ENCODE measurements at places on chromosomes 6 and 20.

- DNase-seq: no peak
Observed at GRCh38 chr6:168156742-168157265, 77.8 kb upstream of the FRMD1 start.

GRCh38 chr6:132147530-132148011 is 196.4 kb upstream of the CCN2 start:
- DNase-seq: no peak

GRCh38 chr6:27290065-27290849 is 21.8 kb downstream of the POM121L2 start:
- no peak for DNase-seq

DNA sequence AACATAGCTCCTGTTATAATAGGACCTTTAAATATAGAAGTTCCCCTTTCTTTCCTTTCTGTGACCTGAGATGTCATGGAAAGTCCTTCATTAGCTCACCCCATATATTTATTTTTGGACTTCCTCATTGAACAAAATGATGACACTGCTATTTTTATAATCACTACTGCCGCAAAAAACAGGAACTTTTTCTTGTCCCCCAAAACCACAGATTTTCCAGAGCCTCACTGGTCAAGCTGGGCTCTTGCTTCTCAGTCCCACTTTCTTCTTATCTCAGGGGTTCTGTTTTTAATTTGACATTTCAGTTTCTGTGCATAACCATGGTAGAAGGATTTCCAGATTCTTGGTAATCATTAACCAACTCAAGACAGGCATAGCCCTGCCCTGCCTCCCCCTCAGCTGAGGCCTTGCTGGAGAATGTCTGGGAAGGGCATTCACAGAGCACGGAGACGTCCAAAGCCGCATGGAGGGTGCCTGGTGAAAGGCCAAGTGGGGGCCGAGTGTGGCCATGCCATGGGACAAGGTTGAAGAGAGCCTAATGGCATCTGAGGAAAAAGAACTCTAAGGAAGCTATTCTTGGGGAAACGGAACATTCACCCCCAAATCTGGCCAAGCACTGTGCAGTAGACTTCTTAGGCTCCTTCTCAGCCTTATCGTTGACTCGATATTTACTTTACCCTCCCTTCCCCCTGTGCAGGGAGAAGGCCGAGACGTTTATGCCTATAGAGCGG is 73.7 kb downstream of the EDN1 start:
- peak; percentile 46 for DNase-seq

DNA sequence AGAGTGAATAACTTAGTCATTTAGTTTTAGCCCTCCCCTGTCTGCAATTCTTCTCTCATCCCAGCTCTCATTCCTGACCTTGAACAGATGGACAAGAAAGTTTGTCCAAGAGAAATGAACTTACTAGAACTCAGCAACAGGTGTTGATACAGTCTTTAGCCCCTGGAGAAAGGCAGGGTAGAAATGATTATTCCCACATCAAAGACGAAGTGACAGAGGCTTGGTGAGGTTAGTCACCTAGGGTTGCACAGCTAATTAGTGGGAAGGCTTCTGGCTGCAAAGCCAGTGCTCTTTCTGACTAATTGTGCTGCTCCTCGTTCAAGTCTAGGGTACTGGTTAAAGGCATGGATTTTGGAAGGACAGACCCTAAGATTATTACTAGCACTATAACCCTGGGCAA is 4.5 kb downstream of the ZDHHC14 start:
- no peak for DNase-seq

DNA sequence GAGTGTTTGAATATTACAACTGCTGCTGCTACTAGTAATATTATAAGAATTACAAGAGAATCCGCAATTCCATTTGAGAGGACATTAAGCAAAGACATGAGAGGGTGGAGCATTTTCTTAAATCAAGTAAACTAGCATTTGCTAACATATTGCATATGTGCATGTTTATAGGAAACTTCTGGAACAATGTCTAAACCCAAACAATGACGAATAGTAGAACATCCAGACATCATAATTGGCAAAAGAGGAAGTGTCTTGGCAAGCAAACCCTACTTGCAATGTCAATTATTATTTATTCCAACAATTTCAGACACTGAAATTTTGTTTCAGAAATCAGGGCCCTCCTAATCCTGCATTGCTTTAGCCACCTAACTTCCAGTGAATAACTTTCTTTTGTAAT is 1155.3 kb upstream of the GJE1 start:
- DNase-seq: no peak

DNA sequence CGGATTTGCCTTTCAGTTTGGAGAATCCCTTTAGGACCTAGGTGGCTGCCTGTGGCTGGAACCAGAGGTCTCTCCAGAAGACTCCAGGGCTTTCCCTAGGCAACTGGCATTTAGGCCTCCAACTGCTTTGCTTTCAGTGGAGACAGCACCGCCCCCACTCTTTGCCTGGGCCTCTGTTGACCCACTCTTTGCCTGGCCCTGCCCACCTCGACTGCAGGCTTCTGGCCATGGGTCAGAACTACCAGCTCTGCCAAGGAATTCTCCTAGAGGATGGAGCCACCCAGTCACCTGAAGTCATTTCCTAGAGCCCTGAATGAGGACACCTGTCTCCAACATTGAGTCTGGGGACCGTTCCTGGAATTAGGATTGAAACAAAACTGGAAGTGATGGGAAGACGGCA is 439.0 kb upstream of the CDH4 start:
- DNase-seq: no peak

- DNase-seq: no peak
Observed at GRCh38 chr20:58328836-58329235, 19.3 kb downstream of the RAB22A start.

GRCh38 chr20:12047838-12048432 is 130.2 kb downstream of the BTBD3 start:
- no peak for DNase-seq

DNA sequence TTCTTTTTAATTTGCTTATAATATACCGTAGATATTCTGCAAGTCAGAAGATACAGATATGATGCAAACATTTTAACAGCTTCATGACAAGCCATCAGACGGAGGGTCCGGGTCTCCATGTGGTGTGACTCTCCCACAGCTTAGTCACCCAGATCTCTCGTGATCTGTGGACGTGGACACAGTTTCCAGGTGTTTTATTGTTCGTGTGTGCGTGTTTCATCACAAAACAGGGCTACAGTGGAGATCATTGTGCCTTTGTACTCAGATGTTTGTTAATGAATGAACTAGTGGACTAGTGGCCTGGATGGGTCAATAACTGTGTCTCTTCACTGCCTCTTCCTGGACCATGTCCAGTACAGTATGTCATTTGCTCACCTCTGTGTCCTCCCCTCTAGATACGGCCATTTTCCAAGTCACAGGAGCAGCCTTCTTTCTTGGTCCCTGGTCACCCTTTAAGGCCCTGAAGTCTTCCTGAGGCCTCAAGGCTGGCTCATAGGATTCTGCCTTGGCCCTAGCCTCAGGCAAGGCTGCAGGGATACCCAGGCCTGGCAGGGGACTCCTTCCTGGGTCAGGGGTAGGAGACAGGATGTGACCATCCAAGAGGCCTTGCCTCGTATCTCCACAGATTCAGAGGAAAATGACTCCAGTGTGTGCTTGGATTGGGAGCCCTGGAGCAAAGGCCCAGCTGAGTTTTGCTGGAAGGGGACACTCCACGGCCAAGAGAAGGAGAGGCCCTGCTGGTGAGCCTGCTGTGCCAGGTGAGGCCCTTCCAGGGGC is 4.6 kb downstream of the ADIG start:
- no peak for DNase-seq

- no peak for DNase-seq
Observed at GRCh38 chr20:48040491-48040890, 255.2 kb upstream of the SULF2 start.

GRCh38 chr6:138493413-138493812 is 5.9 kb downstream of the NHSL1 start:
- no peak for DNase-seq

- DNase-seq: no peak
Observed at GRCh38 chr20:47878601-47879027, 93.3 kb upstream of the SULF2 start.

DNA sequence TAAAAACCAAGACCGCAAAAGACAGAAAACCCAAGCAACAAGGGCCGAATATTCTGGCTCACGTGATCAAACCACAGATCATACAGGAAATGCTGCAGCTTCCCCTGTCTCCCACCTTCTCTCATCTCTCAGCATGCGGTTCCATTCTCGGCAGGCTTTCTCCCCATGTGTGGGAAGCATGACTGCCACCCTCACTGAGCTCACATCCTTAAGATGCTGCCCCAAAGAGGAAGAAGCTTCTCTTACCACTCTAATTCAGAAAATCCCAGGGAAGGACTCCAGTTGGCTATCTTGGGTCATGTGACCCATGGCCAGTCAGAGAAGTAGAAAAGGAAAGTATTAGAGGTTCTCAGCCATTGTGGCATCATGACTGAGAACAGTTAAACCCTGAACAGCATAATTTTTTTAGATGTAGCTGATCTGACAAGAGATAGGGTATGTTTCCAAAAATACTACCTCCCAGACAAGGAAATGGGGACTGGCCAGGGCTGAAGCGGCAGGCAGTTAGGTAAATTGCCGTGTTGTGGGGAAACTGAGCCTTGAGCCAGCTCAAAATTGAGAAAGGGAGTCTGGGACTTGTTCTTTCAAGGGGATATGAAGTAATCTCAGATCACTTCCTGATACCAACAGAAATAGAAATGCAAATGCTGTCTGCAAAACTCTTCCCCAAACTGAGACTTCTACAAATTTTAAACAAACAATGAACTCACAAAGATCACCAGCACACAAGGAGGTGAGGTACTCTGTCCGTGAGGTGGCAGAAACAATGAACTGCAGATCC is 37.1 kb upstream of the GRM4 start:
- DNase-seq: peak; percentile 86

GRCh38 chr6:15369838-15370237 is 124.0 kb downstream of the JARID2 start:
- DNase-seq: no peak

DNA sequence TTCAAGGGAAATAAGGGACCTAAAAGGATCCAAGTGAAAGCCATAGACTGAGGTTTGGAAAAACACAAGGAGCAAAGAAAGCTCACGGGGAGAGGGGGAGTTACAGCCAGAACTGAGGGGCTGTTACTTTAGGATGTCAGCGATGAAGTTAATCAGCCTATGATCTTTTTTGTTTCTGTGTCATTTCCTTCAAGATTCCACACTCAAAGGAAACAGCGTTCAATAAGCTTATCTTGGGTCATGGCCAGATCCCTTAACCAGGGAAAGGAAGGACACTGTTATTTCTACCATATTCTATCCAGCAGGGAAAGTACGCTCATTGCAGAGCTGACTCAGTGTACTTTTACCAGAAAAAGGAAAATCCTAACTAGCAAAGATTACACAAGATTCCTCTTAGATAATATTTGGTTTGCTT is 132.8 kb downstream of the PFDN4 start:
- DNase-seq: no peak

GRCh38 chr20:12598894-12599293 is 409.9 kb upstream of the SPTLC3 start:
- DNase-seq: no peak

GRCh38 chr6:40889137-40889832 is 149.7 kb downstream of the UNC5CL start:
- DNase-seq: no peak

Measured in NAMALWA (cell line).